ENCODE measurements at places on chromosomes 2 and 18.

GRCh38 chr2:65662654-65663432, 230.4 kb upstream of the SPRED2 start:
- no peak for DNase-seq

DNA sequence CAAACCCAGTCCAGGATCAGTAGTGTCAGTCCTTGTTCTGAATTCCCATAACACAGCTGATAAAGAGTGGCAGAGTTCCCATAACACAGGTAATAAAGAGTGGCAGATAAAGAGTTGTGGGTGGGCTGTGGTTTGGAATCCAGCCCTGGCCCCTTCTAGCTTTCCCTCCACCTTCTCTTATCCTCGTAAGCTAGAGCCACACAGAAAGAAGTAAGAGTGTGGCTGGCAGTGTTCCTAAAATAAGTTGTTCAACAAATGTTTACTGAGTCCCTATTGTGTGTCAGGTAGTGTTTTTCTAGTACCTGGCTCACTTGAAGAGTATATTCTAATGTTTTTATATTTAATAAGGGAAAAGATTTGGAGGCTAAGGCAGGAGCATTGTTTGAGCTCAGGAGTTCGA, 65.0 kb upstream of the BCL2L11 start:
- no peak for DNase-seq

- DNase-seq, result no peak
Measured at GRCh38 chr2:111705711-111706336, 178.2 kb downstream of the ANAPC1 start.

DNA sequence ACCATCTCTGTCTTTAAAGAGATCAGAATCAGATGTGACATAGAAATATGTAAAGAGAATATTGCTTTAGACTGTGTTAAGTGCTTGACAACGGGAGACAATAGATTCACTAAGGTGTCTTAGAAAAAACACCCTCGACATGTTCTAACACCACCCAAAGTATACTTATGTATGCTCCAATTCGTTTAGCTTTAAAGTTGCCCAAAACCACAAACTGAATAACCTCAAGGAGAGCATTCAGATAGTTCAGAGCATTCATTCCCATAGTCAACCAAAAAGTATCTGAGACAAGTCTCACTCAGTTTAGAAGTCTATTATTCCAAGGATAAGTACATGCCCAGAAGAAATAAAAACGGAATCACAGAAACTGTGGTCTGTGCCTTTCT, 96.4 kb downstream of the KYNU start:
- DNase-seq, result no peak

- DNase-seq, result no peak
Measured at GRCh38 chr18:58005011-58005410, 39.0 kb upstream of the NEDD4L start.

- no peak for DNase-seq
Measured at GRCh38 chr2:178237488-178238153, 43.3 kb downstream of the OSBPL6 start.
